ENCODE measurements at places on chromosomes 4 and X.

DNA sequence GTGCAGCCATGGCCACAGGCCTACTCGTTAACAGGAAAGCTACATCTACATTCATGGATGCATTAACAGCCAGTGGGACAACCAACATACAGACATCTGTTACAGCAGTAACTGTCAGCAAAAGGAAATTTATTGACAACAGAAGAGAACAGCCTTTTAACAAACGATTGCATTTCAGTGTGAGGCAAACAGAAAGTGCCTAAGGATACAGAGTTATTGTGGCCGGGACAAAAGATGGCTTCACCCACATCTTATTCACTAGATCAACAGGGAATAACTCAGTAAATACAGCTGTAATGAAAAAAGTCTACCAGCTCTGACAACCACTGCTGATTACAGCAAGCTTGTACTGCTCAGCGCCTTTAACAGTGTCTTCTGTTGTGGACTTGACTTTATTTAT lies 61.5 kb upstream of the TBL1X start:
- no peak for DNase-seq

DNA sequence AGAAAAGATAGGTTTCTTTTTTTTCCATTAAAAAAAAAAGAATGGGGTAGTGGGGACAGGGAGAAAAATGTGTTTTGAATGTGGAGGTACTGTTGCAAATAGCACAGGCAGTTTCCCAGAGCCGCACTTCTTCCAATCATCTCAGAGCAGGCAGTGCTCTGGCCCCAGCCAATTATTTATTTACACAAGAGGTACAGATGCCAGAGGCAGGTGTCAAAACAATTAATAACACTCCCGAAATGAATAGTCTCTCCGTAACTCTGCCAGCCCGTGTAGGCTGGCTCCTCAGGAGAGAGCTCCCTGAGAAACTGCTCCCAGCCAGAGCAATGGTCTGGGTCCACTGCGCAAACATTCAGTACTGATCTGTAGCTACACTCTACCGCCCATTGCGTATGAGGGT lies 130.8 kb upstream of the IL1RAPL2 start:
- DNase-seq = no peak

DNA sequence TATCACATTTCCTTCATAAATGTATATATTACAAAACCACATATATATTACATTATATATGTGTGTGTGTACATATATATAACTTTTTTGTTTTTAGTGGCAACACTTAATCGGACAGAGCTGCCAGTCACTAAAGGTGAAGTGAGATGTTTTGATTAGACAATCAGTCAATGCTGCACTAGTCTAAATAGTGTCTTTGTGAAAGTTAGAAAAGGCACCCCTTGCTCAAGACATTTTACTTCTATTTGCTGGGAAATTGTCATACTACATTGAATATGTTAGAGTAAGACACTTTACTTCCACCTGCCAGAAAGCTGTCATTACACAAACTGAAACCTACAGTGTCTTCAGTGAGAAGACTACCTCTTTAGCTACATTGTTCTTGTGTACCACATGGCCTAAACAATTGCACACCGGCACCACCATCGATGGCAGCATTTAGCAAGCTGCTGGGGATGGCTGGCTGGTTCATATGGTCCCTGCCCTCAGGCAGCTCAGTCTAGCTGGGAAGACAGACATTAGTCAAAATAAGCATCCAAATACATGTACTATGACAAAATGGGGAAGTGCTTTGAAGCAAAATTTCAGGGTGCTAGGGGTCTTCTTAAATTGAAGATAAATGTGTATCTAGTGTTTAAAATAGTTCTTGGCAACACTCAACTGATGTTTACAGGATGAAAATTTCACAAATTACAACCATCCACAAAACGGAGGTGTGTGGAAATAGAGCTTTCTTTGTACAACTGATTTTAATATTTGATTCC lies 148.1 kb upstream of the GATB start:
- DNase-seq = no peak

DNA sequence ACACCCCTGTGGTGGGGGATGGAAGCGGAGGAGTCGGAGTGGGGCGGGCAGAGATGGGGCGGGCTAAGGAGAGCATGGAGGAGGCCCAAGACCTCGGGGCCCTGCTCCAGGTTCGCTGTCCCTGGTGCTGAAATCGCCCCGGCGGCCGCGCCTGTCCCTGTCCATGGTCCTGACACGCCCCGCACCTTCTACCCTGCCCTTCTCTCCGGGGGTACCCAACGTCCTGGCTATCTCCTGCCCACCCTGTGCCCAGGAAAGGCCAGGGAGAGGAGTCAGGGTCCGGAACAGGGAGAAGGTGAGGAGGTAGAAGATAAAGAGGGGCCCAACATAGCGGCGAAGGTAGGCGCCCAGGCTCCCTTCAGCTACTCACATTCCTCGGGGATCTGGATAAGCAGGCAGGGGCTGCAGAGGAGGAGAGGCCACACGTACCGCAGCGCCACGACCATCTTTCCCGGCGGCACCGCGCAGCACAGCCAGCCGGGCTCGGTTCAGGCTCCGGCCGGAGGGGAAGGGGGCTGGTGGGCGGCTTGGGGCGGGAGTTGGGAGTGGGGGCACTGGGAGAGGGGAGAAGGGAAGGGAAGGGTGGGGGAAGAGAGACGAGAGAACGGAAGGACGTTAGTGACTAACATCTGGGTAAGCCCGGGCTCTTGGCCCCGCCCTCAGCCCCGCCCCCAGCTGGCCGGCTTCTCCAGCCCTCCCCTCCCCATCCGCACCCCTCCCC lies 10.4 kb downstream of the L1CAM start:
- peak; percentile 61 for DNase-seq

- DNase-seq = no peak
Measured at GRCh38 chrX:44948406-44948805, 75.4 kb downstream of the KDM6A start.

- no peak for DNase-seq
Measured at GRCh38 chrX:40875476-40875875, 140.1 kb upstream of the MED14 start.

DNA sequence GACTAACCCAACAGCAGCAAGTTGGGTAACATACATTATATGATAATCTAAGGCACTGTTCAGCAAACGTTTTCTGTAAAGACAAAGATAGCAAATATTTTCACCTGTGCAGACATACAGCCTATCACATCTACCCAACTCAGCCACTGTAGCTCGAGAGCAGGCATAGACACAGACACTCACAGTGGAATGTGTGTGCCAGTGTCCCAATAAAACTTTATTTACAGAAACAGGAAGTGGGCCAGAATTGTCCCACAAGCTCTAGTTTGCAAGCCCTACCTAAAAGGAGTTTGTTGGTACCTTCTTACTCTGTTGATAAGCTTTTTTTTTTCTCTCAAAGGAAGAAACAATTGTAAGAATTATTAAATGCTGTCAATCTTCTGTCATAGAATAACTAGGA lies 11.9 kb upstream of the FAM9A start:
- no peak for DNase-seq

DNA sequence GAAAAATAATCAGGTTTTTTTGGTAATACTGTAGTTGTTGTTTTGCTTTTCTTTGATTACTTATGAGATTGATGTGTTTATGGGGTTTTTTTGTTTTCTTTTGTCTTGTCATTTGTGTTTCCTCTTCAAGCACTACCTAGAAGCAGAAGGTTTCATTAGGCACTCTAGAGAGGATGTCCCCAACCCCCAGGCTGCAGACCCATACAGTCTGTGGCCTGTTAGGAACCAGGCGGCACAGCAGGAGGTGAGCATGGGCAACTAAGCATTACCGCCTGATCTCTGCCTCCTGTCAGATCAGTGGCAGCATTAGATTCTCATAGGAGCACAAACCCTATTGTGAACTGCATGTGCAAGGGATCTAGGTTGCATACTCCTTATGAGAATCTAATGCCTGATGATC lies 22.9 kb upstream of the NOCT start:
- DNase-seq = no peak

DNA sequence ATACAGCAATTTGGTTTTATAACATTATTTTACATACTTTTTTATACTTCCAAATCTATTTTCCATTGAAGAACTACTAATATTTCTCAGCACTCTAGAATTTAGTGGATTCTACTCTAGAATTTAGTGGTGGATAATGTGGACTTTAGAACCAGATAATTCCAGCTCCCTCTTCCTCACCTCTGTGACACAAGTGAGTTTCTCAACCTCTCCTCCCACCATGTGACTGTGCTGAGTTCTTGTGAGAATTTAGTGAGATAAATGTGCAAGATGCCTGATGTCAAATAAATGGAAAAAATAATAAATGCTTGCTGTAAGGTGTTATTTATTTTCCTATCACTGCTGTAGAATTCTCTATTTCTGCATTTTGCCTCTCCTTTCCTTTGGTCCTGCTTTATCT lies 107.3 kb downstream of the CPEB2 start:
- no peak for DNase-seq

GRCh38 chrX:97326456-97326855 lies 442.7 kb downstream of the RPA4 start:
- DNase-seq = no peak

- DNase-seq = no peak
Measured at GRCh38 chrX:11351375-11352295, 58.4 kb downstream of the AMELX start.

GRCh38 chrX:54807524-54808108 lies at the start of gene MAGED2:
Gene MAGED2, plus strand, starts transcription at chrX:54807745. Its CDS starts 1,587 bp downstream, at chrX:54809332.
- DNase-seq = peak; percentile 50

GRCh38 chr4:53633608-53634007 lies 42.3 kb upstream of the LNX1 start:
- no peak for DNase-seq

- no peak for DNase-seq
Measured at GRCh38 chr4:123412091-123412505, 15.5 kb downstream of the SPRY1 start.

DNA sequence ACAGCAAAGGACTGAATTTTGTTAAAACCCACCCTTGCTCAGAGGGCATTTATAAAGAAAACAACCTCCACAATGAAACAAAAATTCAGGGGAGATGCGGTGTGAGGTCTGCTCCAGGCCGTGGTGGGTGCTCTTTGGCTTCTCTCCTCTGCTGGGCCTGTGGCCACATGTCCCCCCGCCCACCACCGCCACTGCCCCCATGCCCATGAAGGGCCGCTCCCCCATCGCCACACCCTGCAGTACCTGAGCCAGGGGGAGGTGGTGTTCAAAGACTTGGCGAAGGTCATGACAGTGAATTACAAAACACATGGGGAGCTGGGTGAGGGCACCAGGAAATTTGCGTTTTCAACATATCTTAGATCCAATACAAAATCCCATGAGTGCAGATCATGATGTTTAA lies 14.2 kb upstream of the CFAP299 start:
- DNase-seq = no peak

DNA sequence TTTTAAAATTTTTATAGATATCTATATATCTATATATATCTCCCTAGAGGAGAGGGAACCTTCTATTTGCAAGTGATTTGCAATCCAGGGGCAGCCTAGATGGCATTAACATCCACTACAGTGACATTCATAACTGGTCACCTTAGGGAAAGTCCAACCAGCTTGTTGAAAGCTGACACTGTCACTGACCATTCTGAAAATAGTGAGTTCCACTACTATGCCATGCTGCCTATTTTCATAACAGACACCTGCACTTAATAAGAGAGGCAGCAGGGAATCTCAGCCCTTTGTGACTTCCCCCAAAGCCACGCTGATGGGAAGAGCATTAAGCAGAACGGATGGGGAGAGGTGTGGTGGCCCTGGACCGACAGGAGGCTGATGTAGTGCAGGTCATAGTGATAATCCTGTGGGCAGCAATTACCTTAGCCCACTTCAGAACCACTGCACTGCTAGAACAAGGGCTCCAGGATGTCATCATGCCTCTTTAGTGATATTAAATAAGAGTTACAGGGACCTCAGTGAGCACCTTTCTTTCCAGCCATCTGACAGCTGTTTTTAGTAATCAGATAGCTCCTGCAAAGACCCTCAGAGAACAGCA lies 51.3 kb downstream of the GPRIN3 start:
- no peak for DNase-seq

DNA sequence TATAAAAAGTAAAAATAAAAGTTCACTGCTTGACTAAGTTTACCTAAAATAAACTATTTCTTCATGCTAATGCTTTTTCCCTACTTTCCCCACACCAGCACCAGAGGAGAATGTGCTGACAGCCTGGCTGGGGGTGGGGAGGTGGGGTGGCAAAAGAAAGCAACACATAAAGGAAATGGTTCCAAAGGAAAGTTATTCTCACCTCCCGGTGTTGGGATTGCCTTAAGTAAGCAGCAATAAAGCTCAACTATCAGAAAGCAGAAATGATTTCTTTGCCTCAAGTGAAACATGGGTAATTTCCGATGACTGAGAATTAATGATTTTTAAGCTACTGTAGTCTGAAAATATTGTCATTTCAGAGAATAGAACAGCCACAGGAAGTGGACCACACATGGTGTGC lies 84.5 kb upstream of the DKK2 start:
- DNase-seq = no peak

GRCh38 chr4:83180431-83180968 lies 66.0 kb upstream of the PLAC8 start:
- no peak for DNase-seq

DNA sequence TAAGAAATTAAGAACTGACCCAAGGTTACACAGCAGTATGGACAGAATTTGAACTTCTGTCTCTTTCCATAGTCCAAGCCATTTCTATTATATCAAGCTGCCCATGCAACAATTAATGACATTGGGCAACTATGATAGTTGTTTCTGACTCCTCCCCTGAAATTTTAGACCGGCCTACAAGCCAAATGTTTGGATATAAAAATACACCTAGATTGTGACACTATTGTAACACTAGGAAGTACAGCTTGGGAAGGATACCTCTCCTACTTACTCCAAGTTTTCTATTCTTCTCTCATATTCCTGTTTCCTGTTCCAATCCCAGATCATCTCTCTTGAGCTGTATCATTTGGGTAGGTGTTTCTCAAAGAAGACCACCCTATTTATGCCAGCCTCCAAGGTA lies 43.5 kb downstream of the RCHY1 start:
- DNase-seq = no peak

DNA sequence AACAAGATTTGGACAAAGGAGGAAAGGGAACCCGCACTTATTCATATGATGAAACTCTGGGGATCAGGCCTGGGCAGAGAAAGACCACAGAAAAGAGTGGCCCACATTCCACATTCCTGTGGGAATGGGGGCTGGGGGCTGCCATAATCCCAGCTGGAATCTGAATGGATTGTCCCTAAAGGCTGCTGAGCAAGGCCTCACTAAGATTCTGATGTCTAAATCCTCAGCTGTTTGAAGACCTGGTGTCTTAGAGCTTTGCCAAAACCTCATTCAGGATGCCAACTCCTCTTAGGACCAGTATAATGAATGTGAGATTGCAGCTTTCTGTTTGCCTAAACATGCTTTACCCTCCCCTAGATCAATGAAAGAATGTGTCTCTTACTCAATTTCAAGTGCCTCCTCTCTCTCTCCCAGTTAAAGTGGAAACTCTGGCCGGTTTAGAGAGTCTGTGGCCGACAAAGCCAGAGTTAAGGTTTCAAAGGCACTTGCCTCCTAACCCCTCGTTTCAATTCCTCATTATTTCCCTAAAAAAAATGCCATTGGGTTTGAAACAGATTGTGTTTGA lies 33.3 kb upstream of the GPC4 start:
- DNase-seq = no peak

DNA sequence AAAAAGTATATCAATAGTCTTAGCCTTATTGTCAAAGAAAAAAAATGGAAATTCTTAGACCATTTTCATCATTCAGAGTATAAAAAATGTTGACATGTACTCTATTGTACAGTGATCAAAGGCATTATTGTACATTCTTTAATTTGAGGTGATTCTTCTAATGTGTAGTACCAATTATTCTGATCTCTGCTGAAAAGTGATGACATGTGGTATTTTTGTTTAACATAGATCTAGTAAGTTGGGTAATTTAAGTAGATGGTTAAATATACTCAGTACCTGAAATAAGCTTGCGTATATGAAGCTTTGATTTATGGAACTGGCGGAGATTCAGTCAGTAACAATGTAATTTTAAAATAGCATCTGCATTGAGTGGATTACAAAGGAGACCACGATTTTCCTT lies 5.1 kb downstream of the TENM3 start:
- DNase-seq = no peak

Data from CD4-positive, alpha-beta T cell treated with Interleukin-2 at 100 ng/mL for 4 hours (primary cell).